ENCODE measurements at places on chromosomes 7 and 10.

DNA sequence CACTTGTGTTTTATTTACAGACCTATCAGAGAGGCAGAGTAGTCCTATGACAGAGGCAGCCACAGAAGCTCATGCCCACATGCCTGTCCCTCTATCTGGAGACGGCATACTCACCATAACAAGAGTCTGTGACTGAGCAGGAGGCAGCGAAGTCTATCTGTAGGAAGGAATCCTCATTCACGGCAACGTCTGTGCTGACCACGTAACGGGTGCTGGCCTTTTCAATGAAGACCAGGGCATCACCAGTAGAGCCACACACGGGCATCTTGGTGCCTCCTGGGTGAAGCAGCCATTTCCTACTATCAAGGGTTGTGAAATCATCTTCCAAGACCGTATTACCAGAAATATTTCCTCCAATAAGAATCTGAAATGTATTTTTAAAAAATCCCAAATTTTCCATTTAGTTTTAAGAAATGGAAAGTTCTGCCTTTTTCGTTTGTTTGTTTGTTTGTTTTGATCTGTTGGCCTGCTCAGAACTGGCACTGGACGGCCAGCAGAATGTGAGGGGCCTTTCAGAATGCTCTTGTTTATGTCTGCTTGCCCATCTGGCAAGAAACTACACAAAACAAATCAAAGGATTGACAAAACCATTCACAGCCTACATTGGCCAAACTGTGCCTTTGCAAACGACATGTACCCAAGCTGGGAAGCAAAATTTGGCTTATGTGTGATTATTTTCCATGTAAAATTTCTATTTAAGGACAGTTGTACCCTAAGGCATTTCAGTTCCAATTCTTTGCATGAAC lies 93.1 kb upstream of the SLC26A5 start:
- no peak for DNase-seq

GRCh38 chr7:158771213-158771834 lies 58.0 kb downstream of the ESYT2 start:
- DNase-seq, result no peak

- DNase-seq, result no peak
These were observed 180.1 kb upstream of the CCDC6 start for GRCh38 chr10:60086421-60086820.

DNA sequence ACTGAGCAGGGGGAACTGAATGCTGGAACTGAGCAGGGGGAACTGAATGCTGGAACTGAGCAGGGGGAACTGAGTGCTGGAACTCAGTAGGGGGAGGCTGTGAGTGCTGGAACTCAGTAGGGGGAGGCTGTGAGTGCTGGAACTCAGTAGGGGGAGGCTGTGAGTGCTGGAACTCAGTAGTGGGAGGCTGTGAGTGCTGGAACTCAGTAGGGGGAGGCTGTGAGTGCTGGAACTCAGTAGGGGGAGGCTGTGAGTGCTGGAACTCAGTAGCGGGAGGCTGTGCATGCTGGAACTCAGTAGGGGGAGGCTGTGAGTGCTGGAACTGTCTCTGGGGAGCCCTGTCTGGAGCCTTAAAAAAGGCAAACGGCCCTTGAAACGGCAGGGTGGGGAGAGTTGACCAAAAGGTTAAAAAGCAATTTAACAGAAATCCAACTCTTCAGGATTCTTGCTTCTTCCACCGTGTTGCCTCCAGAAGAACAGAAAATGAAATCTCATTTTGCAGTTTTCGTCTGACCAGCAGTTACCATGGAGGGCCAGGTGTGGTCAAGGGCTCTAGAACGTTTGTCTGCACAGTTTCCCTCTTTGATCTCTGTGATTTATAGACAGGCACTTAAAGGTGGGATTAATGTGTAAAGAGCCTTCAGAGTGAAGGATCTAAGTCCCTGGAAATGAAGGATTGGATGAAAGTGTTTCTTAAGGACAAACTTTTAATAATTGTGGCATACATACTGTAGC lies 19.1 kb downstream of the DOCK1 start:
- DNase-seq, result no peak

DNA sequence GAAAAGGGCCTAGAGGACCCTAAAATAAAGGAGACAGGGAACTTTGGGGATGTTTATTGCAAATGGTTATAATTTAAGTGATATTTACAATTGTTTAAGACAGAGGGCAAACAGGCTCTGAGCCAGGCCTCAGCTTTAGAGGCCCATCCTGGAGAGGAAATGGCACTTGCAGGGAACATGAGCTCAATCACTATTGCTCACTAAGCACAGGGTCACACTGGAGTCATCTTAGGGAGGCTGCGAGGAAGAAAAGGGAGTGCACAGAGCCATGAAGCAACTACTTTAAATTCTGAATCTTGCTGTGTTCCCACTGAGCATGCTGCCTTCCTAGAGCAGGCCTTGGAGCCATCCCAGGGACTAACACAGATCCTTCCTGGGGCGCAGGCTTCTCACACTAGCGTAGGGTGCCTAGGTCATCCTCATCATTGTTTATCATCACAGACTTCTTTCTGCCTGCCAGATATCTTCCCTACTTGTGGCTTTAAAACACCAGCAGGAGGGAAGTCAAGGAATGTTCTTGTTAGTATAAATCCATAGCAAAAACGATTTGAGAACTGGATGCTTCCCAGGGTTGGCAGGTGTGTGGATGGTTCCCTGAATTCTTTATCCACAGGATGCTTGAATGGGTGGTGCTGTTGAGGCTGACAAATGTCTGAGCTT lies 12.7 kb upstream of the DNAJB12 start:
- no peak for DNase-seq

- no peak for DNase-seq
These were observed 18.3 kb downstream of the ZDHHC16 start for GRCh38 chr10:97464226-97464625.

DNA sequence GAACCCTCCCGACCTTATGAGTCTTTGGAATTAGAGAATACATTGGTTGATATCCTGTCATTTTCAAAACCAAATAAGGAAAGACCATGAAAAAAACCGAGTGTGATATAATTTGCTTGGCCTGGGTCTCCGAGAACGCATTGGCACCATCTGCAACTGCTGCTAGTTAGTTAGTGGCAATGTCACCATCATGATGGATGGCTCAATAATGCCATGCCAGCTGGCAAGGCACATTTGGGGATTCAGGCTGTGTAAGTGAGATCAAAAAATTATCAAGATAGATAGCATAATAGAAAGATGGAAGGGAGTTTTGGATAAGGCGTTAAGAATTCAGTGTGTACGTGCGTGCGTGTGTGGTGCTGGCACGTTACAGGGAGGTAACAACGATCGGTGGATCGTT lies 134.7 kb upstream of the TCERG1L start:
- DNase-seq, result no peak

GRCh38 chr10:131477457-131478121 lies 166.1 kb upstream of the TCERG1L start:
- no peak for DNase-seq

- no peak for DNase-seq
These were observed 269.6 kb upstream of the NEBL start for GRCh38 chr10:21166557-21167287.

DNA sequence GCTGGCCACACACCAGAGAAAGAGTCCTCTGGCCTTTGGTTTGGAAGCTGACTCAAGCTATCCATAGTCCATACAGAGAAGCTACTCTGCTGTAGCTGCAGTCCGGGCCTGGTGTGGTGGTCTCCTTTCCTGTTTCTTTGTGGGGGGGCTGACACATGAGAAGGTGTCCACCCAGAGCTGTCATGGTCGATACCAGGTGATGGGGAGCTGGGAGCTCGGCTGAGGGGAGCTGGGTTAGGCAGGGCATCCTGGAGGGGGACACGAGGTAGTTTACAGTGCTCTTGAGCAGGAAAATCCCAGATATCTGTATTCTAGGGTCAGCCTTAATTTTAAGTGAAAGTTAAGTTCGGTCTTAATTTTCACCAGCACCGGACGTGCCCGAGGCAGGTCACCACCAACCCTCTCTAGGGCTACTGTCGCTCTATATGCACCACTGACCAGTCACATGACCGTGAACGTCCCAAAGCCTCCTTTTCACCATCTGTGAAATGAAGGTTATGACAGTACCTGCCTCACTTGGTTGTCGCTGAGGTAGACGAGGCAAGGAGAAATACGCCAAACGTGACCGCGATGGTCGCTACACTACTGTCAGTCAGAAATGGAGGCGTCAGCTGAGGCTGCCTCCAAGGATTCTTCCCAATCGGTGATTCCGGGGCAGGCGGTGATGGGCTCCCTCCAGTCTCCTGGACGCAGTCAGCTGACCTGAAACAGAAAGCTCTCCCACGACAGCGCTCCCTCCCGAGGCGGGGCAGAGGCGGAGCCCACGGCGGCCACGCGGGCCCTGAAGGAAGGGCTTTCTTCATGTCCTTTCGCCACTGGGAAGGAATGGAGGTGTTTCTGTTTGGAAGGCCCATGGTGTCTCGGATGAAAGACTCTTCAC lies 69.4 kb upstream of the SHH start:
- no peak for DNase-seq

- DNase-seq, result no peak
These were observed 49.1 kb downstream of the KIF20B start for GRCh38 chr10:89750441-89750840.

GRCh38 chr10:93620925-93621324 lies 8.6 kb downstream of the PDE6C start:
- DNase-seq, result no peak

DNA sequence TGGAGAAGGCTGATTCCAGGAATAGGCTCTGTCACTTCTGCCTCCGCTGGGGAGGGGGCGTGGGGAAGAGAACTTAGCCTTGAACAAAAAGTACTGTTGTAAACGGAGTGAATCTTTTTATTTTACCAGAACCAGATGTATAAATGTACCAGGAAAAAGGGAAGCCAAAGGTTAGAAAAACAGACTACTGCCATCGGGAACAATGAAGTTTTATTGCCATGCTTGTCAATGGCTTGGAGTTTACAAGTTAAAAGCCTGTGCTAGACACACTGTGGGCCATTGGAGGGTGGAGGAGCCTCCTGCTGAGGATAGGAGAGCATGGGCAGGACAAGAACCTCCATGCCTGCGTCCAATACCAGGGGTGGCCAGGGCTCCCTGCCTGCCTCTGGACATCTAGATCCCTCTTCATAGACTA lies 161.7 kb upstream of the LYZL2 start:
- no peak for DNase-seq

DNA sequence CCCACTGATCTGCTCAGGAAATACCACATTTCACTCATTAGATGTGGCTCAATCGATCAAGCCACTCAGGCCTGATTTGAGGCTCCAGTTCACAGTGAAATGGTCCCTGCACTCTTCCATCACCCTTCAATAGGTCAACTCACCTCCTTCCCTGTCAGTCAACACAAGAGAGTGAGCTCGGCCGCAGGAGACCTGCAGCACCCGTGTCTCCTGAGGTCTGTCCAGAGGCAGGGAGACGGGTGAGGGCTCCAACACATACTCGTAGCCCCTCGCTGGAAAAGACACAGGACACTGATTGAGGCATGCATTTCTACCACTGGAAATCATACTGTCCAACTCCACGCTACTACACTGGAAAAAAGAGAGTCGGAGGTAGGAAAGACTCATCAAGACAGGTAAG lies 7.1 kb downstream of the RCC1L start:
- DNase-seq, result no peak

DNA sequence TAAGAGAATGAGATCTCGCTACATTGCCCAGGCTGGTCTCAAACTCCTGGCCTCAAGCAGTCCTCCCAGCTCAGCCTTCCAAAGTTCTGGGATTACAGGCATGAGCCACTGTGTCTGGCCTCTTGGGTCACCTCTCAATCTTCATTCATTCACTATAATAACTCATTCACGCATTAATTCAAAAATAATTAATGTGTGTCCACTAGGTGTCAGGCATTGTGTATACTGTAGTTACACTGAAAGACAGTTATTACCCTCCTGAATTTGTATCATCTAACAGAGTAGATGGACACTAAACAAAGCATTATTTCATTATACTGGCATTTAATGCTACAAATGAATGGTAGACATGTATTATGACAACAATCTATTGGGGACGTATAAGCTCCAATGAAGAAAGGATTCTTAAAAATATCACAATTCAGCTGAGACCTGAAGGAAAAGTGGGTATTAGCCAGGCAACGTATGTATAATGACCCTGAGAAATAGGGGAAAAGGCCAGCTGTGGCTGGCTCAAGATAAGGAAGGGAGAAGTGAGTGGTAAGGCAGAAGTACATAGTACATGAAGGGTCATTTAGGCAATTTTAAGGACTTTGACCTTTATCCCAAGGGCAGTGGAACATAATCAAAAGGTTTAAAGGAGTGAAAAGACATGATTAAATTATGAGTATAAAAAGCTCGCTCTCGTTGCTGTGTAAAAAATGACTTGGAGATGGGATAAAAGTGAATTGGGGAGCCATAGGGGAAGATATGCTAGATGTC lies 150.7 kb downstream of the BTAF1 start:
- no peak for DNase-seq

Measured in activated CD4-positive, CD25-positive, alpha-beta regulatory T cell (primary cell).